Left colon (tissue), 2 donors: ENCODE measurements at places on chromosomes 5 and 9.

DNA sequence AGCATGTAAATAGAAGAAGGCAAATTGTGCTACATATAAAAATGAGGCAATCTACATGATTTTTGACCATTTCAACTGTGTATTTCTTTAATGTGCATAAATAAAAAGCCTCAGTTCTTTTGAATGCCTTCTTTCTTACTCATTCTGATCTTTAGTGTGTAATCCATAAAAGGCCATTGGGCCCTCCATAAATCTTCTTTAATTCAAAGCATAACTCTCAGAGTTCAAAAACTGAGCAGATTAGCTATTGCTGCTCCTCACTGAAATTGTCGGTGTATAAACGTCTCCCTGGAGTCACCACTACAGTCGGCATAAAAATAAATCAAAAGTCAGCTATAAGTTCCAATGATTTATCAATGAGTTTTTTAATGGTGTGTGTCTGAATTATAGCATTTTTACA, 45.3 kb upstream of the ADAMTSL1 start:
- DNase-seq = no peak

DNA sequence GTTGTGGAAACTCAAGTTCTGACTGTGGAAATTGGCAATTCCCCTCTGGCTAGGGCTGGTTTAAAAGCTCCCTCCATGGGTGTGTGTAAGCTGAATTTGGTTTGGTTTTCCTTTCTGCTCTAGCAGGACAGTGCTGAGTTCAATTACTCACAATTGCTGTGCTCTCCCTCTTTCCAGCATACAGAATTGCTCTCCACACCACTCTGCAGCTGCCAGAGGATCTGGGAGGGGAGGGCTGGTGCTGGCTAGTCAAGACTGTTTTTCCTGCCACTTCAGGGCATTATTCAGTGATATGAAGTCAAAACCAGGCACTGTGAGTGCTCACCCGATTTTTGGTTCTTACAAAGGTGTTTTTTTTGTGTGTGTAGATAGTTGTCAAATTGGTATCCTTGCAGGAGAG, 336.9 kb upstream of the SLC24A2 start:
- no peak for DNase-seq

DNA sequence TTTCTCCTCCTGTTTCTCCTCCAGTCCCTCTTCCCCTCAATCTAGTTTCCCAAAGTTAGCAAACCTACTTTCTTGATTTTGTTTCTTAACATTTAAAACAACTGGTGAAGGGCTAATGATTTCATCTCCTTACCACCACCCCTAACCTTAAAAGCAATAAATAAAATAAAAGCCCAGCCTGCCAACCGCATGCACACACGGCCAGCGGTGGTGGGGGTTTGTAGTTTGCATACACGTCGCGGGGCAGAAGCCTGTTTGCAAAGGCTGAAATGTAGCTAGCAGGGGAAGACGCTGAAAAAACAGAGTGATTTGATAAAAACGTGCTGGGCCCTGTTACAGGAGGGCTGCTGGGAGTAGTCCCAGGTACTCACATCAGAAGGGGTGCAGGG, 1.9 kb upstream of the DMRT2 start:
- DNase-seq = no peak

GRCh38 chr9:734831-735511, 106.5 kb upstream of the DMRT1 start:
- DNase-seq = no peak

DNA sequence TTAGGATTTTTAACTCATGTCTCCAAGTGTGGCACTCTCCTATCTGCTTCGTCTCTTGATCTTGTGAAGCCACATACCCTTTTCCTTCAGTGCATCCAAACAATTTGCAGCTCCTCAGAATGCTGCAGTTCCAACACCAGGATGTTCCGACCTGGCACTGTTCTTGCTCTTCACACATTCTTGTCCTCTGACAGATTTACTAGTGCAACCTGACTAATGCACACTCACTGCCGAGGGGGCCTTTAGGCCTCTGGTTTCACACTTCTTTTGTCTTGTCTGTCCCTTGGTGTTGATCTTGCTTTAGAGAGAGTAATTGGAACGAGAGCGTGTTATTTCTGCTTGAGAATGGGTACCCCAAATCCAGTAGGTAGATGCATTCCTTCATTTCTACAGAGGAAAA, 15.0 kb downstream of the ARHGAP26 start:
- no peak for DNase-seq

DNA sequence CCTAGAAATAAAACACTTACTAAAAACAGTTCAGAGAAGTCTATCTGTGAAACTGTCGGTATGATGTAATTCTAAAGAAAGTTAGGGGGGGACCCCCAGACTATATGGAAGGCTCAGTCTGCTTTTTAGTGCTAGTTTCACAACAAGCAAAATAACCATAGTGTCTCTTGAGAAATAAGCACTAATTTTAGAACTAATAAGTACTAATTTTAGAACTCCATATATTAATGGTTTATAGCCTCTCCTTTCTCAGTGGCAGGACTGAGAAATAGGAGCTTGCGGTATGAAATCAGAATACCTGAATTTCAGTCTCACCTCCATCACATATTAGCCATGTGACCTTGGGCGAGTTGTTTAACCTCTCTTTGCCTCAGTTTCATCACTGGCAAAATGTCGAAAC, 1.4 kb upstream of the PHF24 start:
- no peak for DNase-seq

- no peak for DNase-seq
These were observed 13.0 kb downstream of the APBA1 start for GRCh38 chr9:69658987-69659675.

GRCh38 chr9:108913391-108913790, 20.5 kb downstream of the ELP1 start:
- DNase-seq = no peak

- DNase-seq = no peak
These were observed 84.5 kb upstream of the RAI14 start for GRCh38 chr5:34571677-34572041.

- DNase-seq = peak; percentile 59
These were observed 95.3 kb downstream of the RGS3 start for GRCh38 chr9:113558632-113559502.

GRCh38 chr5:98827588-98828284, 54.3 kb downstream of the RGMB start:
- no peak for DNase-seq

DNA sequence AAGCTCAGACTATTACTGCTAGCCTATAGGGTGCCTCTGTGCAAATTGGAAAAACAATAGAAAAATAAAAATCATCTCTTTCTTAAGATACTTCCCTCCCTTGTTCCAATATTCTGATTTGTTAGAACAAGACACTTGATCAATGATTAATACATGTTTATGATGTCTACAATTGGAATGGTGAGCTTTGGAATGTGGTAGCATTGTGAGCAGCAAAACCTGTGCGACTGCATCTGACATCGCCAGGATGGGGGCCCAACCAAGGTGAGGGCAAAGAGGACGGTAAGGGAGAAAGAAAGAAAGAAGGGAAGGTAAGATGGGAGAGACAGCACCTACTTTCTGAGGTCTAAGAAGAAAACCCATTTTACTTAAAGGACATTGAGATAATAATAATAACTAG, 183.0 kb upstream of the TRIM32 start:
- DNase-seq = no peak

GRCh38 chr9:93680443-93681268, 104.3 kb downstream of the PHF2 start:
- no peak for DNase-seq

- DNase-seq = no peak
These were observed 123.6 kb downstream of the TEX10 start for GRCh38 chr9:100229136-100229535.

DNA sequence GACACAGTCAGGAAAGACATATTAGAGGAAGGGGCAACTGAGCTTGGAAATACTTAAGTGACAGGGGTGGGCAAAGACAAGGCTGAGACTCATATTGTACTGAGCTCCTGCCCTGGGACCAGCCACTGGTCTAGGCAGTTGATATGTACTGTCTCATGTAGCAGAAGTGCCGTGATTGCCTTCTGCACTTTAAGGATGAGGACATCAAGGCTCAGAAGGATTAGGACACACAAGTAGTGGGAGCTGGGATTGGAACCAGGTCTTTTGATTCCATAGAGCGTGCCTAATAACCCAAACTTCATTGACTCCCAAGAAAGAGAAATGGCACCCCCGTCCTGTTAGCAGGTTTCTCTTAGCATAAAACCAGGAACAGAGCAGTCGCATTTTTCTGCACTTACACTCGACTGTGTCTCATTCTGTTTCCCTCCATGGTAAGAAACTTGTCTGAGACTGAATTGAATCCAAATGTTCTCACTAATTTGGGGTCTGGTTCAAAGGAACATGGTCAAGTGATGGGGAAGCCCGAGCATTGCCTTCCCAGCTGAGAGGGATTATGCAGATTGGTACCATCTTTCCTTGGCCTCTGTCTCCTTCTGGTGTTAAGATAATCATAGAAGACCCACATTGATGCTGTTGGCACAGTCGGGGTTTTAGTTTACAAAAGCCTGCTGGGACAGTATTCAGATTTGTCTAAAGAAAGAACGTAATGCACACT, 70.4 kb downstream of the ANGPTL2 start:
- DNase-seq = no peak

DNA sequence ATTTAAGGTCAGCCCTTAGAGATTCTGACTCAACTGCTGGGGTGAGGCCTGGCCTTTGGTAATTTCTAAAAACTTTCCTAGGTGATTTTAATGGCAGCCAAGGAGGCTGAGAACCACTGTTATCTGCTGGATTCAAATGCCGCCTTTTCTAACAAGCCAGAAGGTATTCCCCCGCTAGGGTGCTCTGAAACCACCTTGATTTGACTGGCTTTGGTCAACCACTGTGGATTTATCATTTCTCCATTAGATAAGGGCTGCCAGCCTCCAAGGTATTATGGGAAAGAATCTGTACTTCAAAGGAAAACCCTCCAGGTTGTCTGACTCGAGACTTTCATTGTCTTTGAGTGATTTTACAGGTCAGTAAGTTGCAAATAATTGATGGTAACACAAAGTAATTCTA, 4.3 kb downstream of the ANXA6 start:
- DNase-seq = no peak

DNA sequence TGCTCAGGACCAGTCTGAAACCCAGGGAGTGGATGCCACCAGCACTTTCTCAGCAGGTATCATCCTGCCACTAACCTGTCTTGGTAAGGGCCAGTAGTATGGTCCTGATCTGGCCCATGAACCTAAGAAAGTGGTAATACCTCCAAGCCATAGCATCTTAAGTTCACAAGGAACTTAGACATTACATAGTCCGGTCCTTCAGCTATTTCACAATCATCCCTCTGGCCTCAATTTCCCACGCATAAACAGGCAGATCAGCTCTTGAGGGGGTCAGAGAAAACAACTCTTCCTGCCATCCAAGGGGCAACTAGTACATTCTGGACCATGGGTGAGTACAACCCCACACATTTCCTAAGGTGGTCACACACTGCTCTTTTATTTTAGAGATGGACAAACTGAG, 88.2 kb downstream of the PPIC start:
- no peak for DNase-seq

DNA sequence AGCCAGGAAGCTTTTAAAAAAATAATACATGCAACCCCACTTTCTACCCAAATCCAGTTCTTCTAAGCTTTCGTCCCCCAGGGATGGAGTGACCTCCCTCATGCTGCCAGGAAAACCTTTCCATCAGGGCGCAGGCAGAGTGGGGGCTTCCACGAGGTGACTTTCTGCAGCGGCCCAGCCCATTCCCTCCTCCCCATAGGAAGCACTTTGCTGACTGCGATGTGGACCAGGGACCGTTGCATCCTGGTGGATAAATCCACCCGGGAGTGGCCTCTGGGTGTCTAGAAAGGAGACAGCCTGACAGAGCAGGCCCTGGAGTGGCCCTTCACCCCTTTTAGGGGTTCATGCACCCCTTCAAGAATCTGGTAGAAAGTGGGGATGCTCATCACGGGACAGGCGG, 1.6 kb downstream of the QRFP start:
- no peak for DNase-seq

- no peak for DNase-seq
These were observed 9.7 kb downstream of the SERINC5 start for GRCh38 chr5:80246001-80246758.

DNA sequence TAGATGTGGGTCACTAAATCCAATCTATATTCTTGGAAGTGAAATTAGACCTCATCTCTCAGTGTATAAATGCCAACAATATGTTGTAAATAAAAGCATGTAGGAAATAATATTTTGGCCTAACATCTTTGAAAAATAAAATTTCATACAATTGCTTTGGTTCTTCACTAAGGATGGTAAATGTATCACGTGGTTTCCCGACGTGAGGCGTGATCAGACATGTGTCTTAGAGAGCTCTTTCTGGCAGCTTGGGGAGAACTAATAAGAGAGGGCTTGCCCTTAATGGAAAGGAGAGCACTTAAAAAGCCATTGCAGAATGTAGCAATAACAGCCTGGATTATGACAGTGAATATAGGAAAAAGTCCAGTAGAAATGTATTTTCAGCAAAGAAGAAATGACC, 602.6 kb downstream of the CDH12 start:
- no peak for DNase-seq

- no peak for DNase-seq
These were observed 241.6 kb downstream of the SYK start for GRCh38 chr9:91043056-91043810.

- DNase-seq = no peak
These were observed 51.5 kb downstream of the NXNL2 start for GRCh38 chr9:88586452-88586851.

GRCh38 chr5:176844706-176845391, 34.5 kb downstream of the UNC5A start:
- DNase-seq = no peak

DNA sequence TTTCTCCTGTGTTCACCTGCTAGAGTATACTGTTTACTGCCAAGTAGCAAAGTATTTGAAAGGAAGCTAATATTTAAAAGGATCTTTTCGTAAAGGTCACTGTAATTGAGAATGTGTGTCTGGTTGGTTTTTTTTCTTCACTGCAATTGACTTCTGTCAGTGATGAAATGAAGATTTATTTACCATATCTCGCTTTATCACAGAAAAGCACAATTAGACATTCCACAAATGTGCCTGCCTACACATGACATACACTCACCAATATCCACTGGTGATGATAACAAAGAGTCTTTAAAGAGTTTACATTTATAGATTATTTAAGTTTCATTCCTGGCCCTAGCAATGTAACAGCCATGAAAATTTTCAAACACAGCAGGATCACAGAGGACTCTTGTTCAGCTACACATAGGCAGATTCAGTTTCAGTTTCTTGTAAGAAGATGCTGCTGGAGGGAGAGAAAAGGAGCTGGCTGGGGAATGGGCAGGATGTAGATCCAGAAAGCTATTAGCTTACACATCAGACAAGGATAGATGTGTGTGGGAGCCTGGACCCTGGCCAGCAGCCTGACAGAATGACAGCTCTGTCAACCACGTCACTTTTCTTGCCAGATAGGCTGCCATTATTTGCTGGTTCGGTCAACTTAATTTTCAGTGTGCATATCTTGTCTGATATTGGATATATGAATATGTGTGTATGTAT, 104.0 kb downstream of the GDNF start:
- DNase-seq = no peak

GRCh38 chr5:98308960-98309359, 464.5 kb upstream of the RGMB start:
- DNase-seq = no peak

GRCh38 chr5:156339139-156339841, 12.3 kb downstream of the SGCD start:
- no peak for DNase-seq

- no peak for DNase-seq
These were observed 20.0 kb upstream of the PCAT7 start for GRCh38 chr9:94534901-94535300.
